ENCODE measurements at places on chromosomes 13 and 19.

DNA sequence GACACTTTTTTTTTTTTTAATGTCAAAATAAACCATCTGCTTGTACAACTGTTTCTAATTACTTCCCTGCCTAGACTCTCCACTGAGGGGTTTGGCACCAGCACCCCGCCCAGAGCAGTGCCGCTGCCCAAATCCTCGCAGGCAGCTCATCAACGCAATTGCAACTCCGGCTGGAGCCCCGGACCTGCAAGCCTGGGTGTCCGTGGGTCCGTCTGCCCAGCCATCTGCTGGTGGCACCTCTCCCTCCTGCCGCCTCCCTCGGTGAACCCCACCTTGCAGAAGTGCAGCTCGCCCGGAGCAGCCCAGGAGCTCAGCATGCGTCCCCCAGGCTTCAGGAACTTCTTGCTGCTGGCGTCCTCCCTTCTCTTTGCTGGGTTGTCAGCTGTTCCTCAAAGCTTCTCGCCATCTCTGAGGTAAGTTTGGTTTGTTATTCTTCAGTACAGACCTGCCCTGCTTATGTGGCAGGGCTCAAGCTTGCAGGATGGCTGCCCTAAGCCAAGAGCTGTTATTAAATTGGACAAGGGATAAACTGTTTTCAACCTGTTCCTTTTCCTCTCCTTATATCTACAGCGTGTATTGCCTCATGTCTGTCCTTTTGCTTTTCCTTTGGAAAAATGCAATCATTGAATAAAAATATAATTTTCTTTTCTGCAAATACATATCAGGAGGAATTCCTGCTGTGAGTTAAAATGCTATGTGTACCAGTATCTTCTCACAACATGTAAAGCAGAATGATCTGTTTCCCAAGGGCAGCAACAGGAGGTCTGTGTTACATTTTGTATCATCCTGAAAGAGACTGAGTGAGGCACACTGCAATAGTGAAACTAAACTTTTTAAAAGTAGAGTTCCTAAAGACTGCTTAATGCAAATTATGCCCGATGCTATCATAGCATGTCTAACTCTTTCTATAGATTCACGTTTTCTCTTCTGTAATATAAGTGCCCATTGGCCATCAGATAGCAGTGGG, at the start of gene ITGBL1:
TSS of gene ITGBL1 (plus strand) at position 157 of the 967 bp plus-strand sequence. CDS start at position 316, 159 bp downstream.
- DNase-seq, result no peak

GRCh38 chr19:2392366-2392765, 32.3 kb downstream of the TMPRSS9 start:
- DNase-seq, result no peak

DNA sequence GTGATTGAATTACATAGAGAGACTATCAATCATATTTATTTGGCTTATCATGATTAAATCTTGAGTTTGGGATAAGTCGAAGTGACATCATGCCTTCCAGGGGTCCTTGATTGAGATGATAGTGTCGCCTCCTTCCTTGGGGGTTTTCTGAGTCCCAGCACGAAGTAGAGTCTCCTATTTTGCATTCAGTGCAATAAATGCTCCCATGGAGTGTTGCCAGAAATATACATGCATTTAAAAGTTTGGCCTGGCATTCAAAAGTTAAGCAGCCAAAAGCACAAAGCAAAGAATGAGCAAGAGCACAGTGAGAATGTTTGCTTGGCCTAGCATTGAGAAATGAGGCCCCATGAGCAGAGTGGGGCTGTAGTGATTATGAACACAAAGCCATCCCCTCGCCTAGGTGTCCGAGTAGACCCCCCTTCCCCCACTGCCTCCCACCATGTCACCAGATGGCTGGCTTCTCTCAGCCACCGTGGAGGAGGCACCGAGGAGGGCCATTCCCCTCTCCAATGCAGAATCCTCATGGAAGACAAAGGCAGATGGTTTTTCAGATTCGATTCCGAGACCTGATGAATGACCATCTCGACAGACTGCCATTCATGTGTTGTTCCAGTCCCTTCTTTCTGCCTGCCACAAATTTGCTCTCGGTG, 58.8 kb upstream of the UBL3 start:
- no peak for DNase-seq

DNA sequence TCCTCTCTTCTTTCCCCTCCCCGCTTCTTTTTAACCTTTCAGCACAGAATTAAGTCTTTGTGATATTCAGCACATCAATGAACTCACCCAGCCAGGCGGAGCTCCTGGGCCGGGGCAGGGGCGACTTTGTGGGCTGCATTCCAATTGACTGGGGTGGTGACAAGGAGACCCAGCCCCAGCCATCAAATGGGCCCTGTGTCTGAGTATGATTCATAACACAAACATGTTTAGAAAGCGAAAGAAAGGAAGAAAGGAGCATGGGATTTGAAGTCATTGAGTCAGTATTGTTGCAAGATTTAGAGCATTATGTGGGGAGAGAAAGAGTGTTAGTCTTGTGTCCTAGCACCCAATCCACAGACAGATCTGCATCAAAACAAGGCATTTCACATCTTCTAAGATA, 185.3 kb downstream of the LHFPL6 start:
- DNase-seq, result no peak

- no peak for DNase-seq
Observed at GRCh38 chr19:35812220-35813042, at the start of gene PRODH2. Gene PRODH2, minus strand, starts transcription at chr19:35812845. Its CDS starts 40 bp downstream, at chr19:35812805.

- DNase-seq, result no peak
Observed at GRCh38 chr13:103852036-103852435, 785.8 kb upstream of the SLC10A2 start.

- DNase-seq, result no peak
Observed at GRCh38 chr13:95246292-95247082, 54.8 kb downstream of the ABCC4 start.

- no peak for DNase-seq
Observed at GRCh38 chr19:16876904-16877361, 11.9 kb upstream of the F2RL3 start.

DNA sequence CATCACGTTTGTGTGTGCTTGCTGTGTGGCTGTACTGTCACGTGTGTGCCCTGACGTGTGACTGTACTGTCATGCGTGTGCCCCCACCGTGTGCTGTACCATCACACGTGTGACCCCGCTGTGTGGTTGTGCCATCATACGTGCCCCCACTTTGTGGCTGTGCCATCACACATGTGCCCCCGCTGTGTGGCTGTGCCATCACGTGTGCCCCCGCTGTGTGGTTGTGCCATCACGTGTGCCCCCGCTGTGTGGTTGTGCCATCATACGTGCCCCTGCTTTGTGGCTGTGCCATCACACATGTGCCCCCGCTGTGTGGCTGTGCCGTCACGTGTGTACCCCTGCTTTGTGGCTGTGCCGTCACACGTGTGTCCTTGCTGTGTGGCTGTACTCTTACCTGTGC, 25.7 kb downstream of the TFDP1 start:
- DNase-seq, result no peak

DNA sequence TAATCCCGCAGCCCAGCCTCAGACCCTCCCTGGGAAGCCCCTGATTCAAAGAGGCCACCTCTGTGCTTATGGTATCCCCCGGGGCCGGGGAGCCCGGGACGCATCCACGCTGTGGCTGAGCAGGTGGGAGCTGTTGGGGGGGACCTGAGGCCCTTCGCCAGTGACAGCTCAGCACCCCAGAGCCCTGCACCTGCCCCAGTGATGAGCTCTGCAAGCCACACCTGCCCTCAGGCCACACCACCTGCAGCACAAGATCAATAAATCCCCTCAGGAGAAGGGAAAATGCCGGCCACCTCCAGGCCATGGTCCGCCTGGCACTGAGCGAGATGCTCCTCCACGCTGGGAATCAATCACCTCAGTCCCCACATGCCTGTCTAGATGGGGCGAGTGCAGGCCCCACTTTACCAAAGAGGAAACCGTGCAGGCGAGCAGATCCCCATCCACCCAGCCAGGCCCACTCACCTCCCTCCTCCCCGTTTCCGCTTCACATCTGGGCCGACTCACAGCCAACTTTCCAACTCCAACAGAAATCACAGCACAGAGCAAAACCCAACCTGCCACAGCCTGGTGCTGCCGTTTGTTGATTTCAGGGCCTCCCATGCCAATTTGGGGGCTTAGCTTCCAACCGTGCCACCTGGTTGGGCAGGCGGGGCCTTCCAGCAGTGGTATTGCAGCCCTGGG, 12.8 kb downstream of the MOB3A start:
- DNase-seq, result no peak

DNA sequence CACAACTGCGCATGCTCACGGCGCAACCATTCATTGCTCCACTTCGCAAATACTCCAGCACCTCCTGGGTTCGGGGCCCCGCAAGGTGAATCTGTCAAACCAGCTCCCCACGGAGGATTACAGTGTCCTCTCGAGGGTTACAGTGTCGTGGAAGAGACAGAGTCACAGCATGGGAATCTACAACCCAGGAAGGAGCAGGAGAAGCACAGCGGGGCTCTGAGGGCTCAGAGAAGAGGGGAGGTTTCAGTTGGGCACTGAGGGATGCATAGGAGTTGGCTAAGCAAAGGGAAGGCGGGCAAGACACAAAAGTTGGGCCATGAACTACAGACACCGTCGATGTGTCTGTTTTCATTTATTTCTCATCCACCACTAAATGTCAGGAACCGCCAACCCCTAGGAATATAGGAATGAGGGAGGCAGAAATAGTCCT, 1.0 kb upstream of the GTF2F1 start:
- DNase-seq, result no peak

Measured in amygdala (tissue), 56 donors.